ENCODE measurements at places on chromosomes 4 and X. TPM values are rescaled to one million over a fixed set of nuclear protein-coding genes. Genes with fewer than 3 reads are reported as not detected.

- no peak for DNase-seq
Measured at GRCh38 chr4:52367282-52367830, 291.7 kb downstream of the USP46 start.

DNA sequence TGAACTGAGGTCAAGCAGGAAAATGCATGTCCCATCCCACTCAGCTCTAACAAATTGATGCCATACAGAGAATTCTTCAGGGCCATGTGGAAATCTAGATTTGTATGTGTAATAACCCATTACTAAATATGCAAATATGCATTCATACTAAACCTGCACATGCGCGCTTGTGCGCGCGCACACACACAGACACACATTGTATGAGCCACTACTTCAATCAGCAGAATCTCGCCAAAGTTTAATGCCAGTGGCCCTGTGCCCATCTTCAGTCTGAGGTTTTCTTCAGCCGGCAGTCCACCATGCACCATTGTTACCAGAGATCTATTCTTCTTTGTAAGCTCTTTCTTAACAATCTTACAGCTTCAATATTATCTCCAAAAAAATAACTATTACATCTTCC is 276.4 kb downstream of the PDGFC start:
- DNase-seq: no peak

DNA sequence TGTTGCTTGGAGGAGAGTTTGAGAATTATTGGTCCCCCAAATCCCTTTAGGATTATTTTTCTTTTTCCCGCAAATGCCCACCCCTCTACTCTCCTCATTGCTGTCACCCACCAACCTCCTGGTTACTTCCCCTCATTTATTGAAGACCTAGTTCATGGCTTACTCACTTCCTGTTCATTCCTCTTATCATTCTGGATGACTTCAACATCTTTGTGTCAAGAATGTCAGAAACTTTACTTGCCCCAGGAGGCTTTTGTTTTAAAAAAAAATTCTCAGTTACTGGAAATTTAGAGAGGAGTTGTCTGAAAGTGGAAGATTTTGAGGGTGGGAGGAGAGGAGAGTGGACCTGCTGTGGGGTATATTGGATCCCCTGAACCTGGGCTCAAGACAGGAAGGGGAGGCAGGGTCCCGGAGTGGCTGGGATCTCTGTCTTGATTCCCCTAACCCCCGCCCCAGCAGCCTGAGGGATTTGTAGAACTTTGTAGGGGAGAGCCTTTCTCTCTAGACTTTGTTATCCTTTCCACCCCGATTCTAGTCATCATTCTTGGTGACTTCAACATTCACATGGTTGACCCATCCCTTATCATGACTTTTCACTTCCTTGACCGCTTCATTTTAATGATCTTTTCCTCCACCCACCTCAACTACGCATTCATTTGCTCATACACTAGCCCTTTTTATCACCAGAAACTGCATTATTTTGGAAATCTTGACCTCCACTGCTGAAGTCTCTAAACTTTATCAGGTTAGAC is 69.9 kb upstream of the ESX1 start:
- peak; percentile 40 for DNase-seq

Gene NHSL2
- not detected for total RNA-seq

DNA sequence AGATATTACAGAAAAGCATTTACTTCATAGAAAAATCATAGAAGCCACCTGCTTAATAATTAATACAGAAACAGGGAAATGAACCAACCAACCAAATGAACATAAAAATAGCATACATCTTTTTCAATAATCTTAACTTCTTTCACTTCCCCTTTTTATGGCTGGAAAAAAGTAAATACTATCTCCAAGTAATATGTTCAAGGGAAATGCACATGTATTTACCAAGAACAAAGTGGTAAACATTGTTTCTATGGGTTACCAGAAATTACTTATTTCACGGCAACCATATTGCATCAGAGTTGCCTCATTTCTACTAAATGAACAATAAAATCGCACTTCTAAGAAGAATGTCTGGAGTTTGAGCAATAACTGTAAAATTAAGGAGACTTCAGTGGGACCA is 321.3 kb downstream of the TMA16 start:
- DNase-seq: no peak

GRCh38 chr4:88320224-88320779 is 35.9 kb upstream of the PPM1K start:
- no peak for DNase-seq

Data from PC-9 (cell line).